ENCODE measurements at places on chromosomes 1 and 21. TPM values are rescaled to one million over a fixed set of nuclear protein-coding genes. Genes with fewer than 3 reads are reported as not detected.

Gene B4GALT2
- 75.5 TPM for total RNA-seq

Gene AJAP1
- not detected for total RNA-seq

Gene RCAN1
- 22.0 TPM for total RNA-seq

Gene ATP6V1G3
- total RNA-seq: not detected

Gene NMNAT2
- total RNA-seq: 0.14 TPM

Gene AGO4
- total RNA-seq: 17.9 TPM

Gene TSPEAR
- not detected for total RNA-seq

Gene AXDND1
- not detected for total RNA-seq

Gene HCRTR1
- 0.53 TPM for total RNA-seq

Gene CSF1
- 26.7 TPM for total RNA-seq

Gene KCNC4
- 6.8 TPM for total RNA-seq

Gene FCGR3A
- not detected for total RNA-seq

Gene AK4
- 28.1 TPM for total RNA-seq

Gene KRTAP12-2
- total RNA-seq: not detected

Gene OR2L13
- total RNA-seq: not detected

Gene ECM1
- total RNA-seq: 0.35 TPM

Gene PRKCZ
- total RNA-seq: 0.59 TPM

Gene PROX1
- total RNA-seq: 0.49 TPM

Gene GLIS1
- total RNA-seq: not detected

Gene KCNK1
- total RNA-seq: 0.20 TPM

Gene MIXL1
- total RNA-seq: not detected

Gene GJC2
- 1.4 TPM for total RNA-seq

Gene KRTAP10-2
- not detected for total RNA-seq

Gene SPTA1
- total RNA-seq: 0.14 TPM

Gene ADARB1
- total RNA-seq: 30.6 TPM

Gene OR2AK2
- total RNA-seq: not detected

Gene SPOCD1
- 74.8 TPM for total RNA-seq

Gene OR6K3
- not detected for total RNA-seq

Gene PLPPR4
- total RNA-seq: not detected

Gene SPRR2A
- total RNA-seq: not detected

Gene GPA33
- not detected for total RNA-seq

Gene PLEKHN1
- 0.46 TPM for total RNA-seq

Gene DIO1
- not detected for total RNA-seq

Gene RAB7B
- 0.59 TPM for total RNA-seq

Gene FOXE3
- total RNA-seq: 0.04 TPM

Gene HSD3B2
- total RNA-seq: not detected

Gene EXO1
- total RNA-seq: 11.7 TPM

Gene LAD1
- not detected for total RNA-seq

Gene ZBTB17
- total RNA-seq: 52.4 TPM

Gene SELENON
- total RNA-seq: 33.2 TPM

Gene LY9
- not detected for total RNA-seq

Gene REN
- total RNA-seq: not detected

Gene CRP
- not detected for total RNA-seq

Gene TDRD5
- total RNA-seq: not detected

Gene PPFIA4
- total RNA-seq: 0.11 TPM

Data from pulmonary artery endothelial cell (primary cell).